Glomerular endothelial cell (primary cell): ENCODE measurements at places on chromosomes 5 and 9. TPM values are rescaled to one million over a fixed set of nuclear protein-coding genes. Genes with fewer than 3 reads are reported as not detected.

The VLDLR gene
- 18.0 and 33.3 TPM in 2 replicates for total RNA-seq

The INSL6 gene
- total RNA-seq: not detected in 2 replicates

The TAF11L10 gene
- not detected in 2 replicates for total RNA-seq

- DNase-seq: no peak
These were observed 55.4 kb upstream of the SGCD start for GRCh38 chr5:156271569-156271968.

DNA sequence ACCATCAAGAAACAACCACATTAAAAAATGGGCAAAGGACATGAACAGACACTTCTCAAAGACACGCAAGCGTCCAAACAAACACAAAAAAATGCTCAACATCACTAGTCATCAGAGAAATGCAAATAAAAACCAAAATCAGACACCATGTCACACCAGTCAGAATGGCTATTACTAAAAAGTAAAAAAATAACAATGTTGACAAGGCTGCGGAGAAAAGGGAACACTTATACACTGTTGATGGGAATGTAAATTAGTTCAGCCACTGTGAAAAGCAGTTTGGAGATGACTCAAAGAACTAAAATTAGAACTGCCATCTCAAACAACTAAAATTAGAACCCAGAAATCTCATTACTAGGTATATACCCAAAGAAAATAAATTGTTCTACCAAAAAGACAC, 80.4 kb downstream of the CAAP1 start:
- DNase-seq: no peak

GRCh38 chr5:3704661-3705060, 109.0 kb downstream of the IRX1 start:
- no peak for DNase-seq

GRCh38 chr5:93246090-93246855, 334.7 kb downstream of the NR2F1-AS1 start:
- no peak for DNase-seq
